Upper lobe of right lung (tissue), 1 donor: ENCODE measurements at places on chromosomes 12 and 14. TPM values are rescaled to one million over a fixed set of nuclear protein-coding genes. Genes with fewer than 3 reads are reported as not detected.

CPNE6 gene
- not detected for total RNA-seq

DNA sequence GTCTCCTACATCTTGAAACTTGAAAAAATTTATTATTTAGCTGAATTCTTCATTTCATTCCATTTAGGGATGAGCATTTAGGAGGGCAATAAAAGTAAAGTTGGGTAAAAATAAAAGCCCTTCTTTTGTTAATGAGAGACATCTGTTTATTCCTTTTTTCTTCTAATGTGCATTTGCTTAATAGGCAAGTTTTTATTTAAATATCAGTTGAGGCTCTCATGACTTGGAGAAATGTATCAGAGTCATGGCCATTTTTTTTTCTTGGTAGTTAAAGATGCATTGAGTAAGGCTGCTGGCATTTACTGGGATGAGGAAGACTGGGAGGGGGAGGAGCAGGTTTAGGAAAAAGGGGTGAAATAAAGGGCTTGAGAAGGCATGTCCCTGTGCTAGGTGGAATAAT lies 609.9 kb upstream of the TMEM132C start:
- no peaks in the 10 kb centered on the region for H3K27me3 ChIP-seq
- no peaks in the 10 kb centered on the region for H3K36me3 ChIP-seq
- no peak for DNase-seq
- no peaks in the 10 kb centered on the region for H3K4me1 ChIP-seq
- no peak overlapping the region for H3K27ac ChIP-seq
- no peak overlapping the region for H3K4me3 ChIP-seq

TAS2R43 gene
- not detected for total RNA-seq

SYNDIG1L gene
- total RNA-seq, result 2.9 TPM

CRIP2 gene
- 191 TPM for total RNA-seq
